Skin of body (tissue), 3 donors: ENCODE measurements at places on chromosomes 6 and 20.

DNA sequence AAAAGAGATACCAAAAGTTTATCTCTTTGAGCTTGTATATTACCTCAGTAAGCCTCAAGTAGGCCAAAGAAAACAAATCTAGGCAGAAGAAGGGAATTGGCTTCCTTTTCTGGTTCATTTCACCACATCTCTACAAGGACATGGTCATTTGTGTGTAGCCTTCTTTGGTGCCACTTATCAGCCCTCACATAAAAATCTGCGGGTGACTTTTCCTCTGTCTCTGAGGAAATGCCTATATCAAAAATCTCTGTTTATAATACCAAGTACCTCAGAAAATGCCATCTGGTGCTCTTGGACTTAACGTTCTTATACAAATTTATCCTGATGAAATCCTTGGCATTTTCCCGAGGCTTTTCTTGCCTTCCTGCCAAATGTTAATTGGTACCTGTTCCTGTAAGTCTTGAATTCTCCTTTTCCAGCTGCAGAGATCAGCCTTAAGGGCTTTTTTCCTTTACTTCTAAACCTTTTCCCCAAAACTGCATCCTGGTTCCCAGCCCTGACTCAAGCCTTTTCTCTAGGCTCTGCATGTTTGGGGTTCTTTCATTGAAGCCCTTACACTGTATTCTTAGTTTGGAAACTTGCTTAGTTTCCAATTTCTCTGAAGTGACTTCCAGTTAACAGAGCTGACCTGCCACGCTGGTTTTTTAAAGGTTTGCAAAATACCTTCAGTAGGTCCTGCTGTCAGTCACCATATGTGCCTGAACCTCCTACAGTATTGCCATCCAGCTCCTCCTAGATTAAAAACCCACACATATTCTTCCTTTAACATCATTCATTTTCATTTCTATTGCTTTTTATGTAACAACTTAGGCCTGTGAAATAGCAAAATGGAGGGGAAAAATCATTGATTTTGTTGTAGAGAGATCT, 191.2 kb upstream of the PREP start:
- no peak for DNase-seq

DNA sequence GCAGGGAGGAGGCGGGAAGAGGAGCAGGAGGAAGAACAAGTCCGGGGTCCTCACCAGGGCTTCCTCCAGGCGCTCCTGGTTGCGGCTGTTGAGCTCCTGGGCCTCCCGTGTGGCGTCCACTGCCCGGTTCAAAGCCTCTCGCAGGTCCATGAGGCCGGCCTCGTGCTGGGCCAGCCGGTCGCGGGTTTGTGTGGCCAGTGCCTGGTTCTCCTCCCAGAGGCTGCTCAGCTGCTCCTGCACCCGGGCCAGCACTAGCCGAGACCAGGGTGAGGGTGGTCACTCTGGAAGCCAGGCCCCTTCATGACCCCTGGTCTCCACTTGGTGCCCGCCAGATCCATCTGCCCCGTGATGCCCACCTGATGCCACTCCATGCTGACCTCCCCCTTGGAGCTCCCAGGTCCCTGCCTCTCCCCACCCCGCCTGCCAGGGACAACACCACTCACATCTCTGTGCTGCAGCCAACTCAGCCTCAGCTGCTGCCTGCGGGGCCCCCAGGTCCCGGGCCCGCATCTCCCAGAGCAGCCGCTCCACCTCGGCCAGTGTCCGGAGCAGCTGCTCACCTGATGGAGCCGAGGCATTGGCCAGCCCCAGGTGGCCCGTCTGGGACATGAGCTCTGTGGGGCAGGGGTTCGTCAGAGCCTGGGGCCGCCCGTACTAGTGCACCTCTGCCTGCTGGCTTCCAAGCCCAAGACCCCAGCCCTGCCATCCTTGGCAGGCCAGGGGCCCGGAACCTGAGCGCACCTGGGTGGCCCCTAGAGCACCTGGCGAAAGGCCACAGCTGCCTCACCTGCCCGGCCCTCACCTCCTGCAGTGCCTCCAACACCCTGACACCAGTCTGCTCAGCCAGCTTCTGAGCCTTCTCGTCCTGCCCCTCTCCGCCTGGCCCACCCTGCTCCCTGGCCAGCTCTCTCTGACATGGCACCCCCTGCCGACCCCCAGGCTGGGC, 15.9 kb downstream of the ADRM1 start:
- DNase-seq = no peak

- DNase-seq = no peak
Observed at GRCh38 chr20:15316556-15316955, 979.1 kb upstream of the FLRT3 start.

DNA sequence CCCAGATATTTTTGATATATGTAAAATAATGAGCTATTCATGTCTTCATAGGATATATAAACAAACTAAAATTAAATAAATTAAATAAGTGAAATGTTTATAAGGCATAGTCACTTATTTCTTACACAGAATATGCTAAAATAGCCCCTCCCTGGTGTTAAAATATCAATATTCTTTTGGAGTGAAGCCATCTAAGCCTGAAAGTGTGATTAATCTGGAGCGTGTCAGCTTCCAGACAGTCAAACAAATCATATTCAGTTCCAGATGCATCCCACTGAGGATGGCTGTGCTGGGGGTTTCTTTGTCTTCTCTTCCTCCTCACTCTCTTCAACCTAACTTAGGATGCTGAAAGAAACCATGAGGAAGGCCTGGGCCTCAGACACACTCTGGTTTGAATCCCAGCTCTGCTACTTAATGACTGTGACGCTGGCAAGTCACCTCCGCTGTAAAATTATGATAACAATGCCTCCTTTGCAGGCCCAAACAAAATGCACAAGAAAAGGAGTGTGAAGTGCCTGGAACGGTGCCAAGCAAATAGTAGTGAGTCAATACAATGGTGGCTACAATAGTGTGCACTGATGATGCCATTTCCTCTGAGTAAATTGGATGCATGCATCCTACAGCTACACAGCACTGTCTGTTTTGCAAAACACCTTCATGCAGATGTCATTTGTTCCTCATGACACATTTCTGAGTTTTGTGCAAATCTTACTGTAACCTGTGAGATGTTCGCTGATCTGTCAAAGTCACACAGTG, 161.4 kb downstream of the FOXC1 start:
- no peak for DNase-seq

GRCh38 chr6:42281570-42281969, 63.9 kb upstream of the MRPS10 start:
- no peak for DNase-seq

DNA sequence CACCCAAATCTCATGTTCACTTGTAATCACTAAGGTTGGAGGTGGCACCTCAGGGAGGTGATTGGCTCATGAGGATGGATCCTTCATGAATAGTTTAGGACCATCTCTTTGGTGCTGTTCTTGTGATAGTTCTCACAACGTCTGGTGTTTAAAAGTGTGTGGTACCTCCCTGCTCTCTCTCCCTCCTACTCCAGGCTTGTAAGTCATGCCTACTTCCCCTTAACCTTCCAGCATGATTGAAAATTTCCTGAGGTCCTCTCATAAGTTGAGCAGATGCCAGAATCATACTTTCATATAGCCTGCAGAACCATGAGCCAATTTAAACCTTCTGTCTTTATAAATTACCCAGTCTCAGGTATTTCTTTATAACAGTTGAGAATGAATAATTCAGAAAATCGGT, 16.6 kb downstream of the HLA-A start:
- no peak for DNase-seq

DNA sequence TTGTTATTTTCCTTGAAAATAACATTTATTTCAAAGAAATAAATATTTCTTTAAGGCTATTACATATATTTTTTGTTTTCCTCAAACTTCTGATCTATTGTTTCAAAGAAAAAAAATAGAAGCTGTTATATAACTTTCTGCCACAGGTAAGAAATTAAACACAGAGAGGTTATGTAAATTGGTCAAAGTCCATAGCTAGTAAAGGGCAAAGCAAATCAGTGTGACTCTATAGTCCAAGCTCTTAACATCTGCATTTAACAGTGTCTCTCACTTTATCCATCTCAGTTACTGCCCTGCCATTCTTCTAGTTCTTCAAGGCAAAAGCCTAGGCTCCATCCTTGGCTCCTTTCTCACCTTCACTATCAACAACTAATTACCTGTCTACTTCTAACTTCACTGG, 57.1 kb downstream of the RWDD2A start:
- DNase-seq = no peak

GRCh38 chr20:51728737-51729136, 39.5 kb downstream of the ATP9A start:
- no peak for DNase-seq
